Kidney glomerular epithelial cell (primary cell): ENCODE measurements at places on chromosomes 5 and 9.

DNA sequence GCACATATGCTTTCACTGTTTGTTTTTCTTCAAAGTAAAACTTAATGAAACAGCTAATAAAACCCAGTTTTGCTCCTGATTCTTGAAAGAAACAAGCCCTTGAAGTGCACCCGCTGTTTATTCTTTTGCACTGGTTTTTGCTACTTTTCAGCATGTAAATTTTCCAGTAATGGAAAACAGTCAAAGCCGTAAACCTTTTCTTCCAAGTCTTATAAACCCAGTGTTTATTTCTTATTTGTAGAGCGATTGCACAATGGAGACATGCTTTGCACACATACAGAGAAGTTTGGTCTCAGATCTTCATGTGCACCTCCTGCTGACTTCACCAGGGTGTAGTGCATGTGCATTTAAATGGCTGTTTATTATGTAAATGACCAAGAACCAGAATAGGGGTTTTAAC is 51.8 kb downstream of the ATG10 start:
- no peak for DNase-seq

- peak; percentile 10 for DNase-seq
Measured at GRCh38 chr5:115402822-115403577, 106.5 kb upstream of the CCDC112 start.

DNA sequence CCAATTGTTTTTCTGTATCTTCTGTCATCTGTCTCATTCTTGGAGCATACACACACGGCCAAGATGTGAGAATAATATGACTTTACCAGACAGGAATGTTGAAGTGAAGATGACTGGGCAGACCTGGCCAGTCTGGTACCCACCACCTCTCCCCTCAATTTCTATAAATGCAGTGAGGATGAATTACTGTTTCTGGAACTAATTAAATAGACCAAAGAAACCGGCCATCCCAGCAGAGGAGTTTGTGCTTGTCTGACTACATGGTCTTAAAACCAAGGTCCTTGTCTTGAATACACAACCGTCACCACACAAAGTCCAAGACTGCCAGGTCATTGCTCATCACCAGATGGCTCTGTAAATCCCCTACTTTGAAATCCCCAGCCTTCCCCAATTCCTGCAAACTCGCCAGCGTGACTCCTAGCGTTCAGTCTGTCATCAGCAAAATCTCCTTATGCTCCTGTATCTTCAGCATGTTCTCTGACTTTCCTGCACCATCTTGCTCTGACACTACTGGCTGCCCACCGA is 147.2 kb downstream of the PDE4D start:
- peak; percentile 62 for DNase-seq

- no peak for DNase-seq
Measured at GRCh38 chr5:172410160-172410559, 44.2 kb downstream of the SH3PXD2B start.

GRCh38 chr9:93531374-93531773 is 45.0 kb upstream of the PHF2 start:
- no peak for DNase-seq

DNA sequence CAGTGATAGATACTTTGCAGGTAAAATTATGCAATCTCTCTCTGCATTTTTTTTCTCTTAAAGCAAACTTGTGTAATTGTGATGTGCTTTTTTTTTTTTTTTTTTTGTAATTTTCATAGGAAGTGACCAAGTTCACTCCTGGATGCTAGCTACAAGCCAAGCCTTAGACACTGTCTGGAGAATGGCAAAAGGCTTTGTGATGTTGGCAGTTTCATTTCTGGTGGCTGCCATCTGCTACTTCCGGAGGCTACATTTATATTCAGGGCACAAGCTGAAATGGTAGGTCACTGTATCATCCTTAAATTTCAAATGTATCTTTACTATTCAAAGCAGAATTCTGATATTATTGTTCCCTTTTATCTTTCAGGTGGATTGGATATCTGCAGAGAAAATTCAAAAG is 19.3 kb downstream of the OTULINL start:
- no peak for DNase-seq

- DNase-seq, result no peak
Measured at GRCh38 chr5:32170303-32171151, 3.6 kb downstream of the GOLPH3 start.

GRCh38 chr5:160486573-160486972 is 64.9 kb downstream of the PTTG1 start:
- DNase-seq, result no peak

DNA sequence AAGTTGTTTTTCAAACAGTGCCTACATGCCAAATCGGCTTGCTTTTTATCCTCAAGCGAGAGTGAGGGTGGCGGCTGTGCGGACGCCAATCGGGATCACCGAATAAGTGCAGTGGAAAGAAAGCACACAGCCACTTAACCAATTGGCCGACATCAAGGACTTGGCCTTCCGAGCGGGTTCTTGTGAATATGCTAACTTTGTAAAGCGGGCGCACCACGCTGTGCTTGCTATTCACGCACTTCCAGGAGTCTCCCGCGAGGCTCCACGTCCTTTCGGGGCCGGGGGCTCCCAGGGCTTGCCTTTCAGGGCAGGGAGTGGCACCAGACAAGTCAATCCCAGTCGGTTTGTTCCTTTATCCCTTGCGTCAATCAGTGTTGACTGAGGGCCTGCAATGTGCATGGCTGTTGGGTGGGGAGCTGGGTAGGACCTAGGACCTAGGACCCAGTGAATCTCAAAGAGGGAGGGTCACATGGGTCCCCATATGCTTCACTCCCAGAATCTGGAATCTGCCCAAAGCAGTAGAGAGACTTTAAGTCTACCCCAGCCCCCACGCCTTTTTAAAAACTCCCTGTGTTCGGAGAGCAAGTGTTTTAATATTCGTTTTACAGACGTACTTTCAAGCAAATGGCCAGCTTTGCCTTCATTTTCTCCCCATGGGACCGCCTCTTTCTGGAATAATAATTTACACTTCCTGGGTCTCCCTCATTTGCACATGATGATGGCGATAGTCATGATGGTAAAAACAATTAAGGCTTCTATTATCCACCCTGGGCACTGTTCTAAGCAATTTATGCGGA is 2.0 kb upstream of the GCNT4 start:
- DNase-seq, result no peak

DNA sequence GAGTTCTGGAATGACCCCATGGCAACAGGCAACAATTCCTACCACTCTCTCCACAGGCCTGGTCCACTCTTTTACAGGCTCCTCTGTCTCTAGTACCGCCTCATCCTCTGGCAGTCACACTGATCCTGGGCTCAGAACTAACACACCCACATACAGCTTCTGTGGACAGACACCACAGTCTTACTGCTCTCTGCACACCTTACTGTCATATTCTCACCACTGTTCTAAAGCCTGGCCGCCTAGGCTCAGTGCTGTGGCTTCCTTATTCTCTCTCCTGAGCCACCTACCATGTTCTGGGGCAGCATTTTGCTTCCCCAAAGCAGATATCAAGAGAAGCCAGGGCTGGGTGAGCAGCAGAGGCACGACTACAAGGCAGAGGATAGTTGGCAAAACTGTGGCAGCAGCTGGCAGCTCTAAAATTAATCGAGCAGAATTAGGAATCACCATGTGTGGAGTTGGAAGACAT is 14.8 kb downstream of the REEP5 start:
- no peak for DNase-seq

GRCh38 chr5:31855134-31856040 is 216.5 kb downstream of the PDZD2 start:
- peak; percentile 29 for DNase-seq

DNA sequence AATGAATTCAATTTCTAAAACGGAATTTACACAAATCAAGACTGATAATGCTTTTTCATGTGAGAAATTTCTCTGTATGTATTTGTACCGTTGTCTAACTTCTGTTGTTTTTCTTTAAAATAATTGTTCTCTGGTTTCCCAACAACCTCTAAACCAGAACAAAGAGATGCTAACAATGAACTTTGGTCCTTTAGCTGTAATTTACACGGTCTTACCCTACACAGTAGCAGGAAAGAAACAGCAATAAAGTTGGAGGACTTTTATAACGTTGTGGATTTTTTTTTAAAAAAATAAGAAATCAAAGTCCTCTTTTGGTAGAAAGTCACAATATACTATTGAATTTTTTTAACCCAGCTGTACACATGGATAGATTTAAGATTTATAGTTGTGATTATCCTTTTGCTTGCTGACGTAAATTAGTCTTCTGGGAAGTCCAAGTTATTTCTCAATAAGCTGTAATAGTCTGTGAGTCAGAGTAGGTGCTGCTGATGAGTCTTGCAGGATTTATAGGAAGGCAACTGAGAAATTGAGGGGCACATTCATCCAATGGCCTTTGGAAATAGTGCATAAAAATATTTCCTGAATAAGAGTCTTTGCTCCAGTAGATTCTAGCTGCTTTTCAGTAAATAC is 76.8 kb upstream of the PCSK1 start:
- peak; percentile 49 for DNase-seq

- DNase-seq, result no peak
Measured at GRCh38 chr5:138649775-138650174, 74.6 kb upstream of the HSPA9 start.

DNA sequence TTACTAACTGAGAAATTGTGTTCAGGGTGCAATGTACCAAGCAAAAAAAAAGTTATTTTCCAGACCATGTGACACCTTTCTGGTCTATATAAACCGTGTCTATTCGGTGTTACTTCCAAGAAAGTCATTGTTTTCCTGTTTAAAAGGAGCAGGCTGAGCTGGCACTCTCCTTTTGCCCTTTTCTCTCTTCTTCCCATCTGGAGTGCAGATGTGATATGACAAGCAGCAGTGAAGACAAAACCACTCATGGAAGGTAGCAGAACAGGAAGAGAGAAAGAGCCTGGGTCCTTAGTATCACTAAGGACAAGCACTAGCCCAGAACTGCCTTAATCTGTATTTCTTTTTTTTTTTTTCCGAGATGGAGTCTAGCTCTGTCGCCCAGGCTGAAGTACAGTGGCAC is 25.6 kb downstream of the LYRM7 start:
- DNase-seq, result no peak
